ENCODE measurements at places on chromosomes 2 and 18.

DNA sequence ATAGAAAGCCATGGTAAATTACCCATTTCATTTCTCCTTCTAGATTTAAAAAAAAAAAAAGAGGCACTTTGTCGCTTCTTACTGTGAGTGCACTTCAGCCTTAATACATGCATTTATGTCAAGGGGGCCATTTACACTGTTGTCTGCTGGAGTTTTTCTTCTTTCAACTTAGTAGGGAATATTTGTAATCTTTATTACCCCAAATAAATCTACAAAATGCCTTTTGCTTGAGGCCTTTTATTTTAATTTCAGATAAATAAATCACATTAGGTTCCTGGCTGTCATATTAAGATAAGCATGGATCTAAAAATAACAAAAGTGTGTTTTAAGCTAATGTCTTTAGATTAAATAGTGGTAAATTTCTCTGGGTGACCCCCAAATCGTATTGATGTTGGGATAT lies 276.0 kb downstream of the NCKAP5 start:
- peak; percentile 55 for DNase-seq

GRCh38 chr2:144011098-144011497 lies 508.8 kb downstream of the ZEB2 start:
- no peak for DNase-seq

- no peak for DNase-seq
Measured at GRCh38 chr2:149782572-149782971, 195.0 kb upstream of the MMADHC start.

DNA sequence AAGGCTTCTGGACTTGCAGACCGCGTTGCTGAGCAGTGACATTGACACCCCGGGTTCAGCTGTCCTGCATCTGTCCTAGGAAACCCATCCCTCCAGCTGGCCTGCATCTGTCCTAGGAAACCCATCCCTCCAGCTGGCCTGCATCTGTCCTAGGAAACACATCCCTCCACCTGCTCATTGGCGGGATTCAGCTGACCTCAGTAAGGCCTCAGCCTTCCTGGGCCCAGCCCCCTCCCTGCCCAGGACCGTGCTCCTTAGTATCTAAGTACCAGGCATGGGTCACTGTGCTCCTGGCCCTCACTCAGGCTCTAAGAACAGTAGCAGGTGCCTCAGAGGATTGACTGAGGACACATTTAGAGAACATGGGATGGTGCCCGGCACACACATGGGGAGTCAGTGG lies 1.2 kb downstream of the MLPH start:
- DNase-seq, result no peak
